Astrocyte (in vitro differentiated cells and primary cell): ENCODE measurements at places on chromosomes 11 and 22. TPM values are rescaled to one million over a fixed set of nuclear protein-coding genes. Genes with fewer than 3 reads are reported as not detected.

The OR10A2 gene
- total RNA-seq, result not detected in 2 replicates

The RPS3 gene
- 1,706 and 1,898 TPM in 2 replicates for total RNA-seq

The RNASEH2C gene
- 24.7 and 25.0 TPM in 2 replicates for total RNA-seq

The PRG2 gene
- total RNA-seq, result not detected in 2 replicates

The OR52E8 gene
- not detected in 2 replicates for total RNA-seq

DNA sequence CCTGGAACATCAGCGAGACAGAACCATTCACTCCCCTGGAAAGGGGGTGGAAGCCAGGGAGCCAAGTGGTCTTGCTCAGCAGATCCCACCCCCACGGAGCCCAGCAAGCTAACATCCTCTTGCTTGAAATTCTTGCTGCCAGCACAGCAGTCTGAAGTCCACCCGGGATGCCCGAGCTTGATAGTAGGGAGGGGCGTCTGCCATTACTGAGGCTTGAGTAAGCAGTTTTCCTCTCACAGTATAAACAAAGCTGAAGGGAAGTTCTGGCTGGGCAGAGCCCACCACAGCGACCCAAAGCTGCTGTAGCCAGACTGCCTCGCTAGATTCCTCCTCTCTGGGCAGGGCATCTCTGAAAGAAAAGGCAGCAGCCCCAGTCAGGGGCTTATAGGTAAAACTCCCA lies 764.8 kb upstream of the LUZP2 start:
- H3K27ac ChIP-seq, result peak overlapping the region; percentile 13
- H3K27me3 ChIP-seq, result no peaks in the 10 kb centered on the region
- no peak overlapping the region for H3K4me3 ChIP-seq
- H3K4me1 ChIP-seq, result peaks cover 12% of the 10 kb centered on the region

GRCh38 chr22:35622191-35622913 lies 5.2 kb upstream of the MB start:
- H3K27ac ChIP-seq, result no peak overlapping the region
- H3K4me3 ChIP-seq, result no peak overlapping the region
- DNase-seq, result no peak
- H3K36me3 ChIP-seq, result no peaks in the 10 kb centered on the region
- H3K27me3 ChIP-seq, result peaks cover 2% of the 10 kb centered on the region
- H3K4me1 ChIP-seq, result peaks cover 5% of the 10 kb centered on the region

DNA sequence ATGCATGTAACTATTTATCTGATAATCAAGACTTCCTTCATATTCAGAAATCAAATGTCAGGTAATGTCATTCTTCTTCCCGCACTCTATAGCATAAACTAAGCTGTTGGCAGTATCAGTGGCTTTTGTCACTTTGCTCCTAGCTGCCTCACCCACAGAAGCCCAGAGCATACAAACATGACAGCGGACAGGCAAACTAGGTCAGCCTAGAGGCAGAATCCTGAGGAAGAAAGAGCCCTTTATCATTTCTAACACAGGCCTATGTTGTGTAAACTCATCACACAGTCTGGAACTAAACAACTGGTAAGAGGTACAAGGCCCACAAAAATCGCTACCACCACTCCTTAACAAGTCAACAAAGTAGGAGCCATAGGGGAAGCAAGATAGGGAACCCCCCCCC lies 21.0 kb downstream of the GUCY1A2 start:
- no peak overlapping the region for H3K4me3 ChIP-seq
- H3K27ac ChIP-seq, result no peak overlapping the region
- no peak for DNase-seq
- no peaks in the 10 kb centered on the region for H3K27me3 ChIP-seq

DNA sequence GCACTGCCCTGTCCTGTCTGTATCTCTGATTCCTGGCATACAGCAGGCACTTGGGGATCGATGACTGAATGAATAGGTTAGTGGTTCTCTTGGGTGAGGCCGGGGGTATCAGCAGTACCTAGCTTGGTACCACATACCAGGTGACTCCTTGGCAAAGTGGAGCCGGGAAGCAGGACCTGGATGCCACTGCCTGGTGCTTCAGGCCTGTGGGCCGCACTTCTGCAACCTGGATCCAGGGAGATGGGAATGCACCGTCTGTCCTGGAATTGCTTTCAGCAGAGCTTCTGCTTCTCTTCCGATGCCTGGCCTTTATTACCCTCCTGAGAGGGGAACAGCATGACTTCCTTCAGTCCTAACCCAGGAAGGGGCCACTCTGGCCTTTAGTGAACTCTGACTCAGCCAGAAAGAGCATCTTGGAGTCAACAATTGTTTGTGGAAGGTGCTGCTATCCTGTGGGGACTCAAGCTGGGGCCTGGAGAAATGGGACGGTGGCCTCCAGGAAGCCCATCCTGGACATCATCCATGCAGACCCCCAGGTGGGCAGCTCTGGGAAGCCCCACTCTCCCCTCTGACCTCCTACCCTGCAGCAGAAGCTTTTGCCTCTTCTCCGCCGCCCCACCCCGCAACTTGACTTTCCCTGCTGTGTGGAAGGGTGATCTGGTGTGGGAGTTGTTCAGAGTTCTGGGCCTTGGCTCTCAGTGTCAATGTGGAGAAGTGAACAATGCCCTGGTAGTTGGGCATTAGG lies 5.1 kb downstream of the CD82 start:
- no peak overlapping the region for H3K27ac ChIP-seq
- no peak overlapping the region for H3K4me3 ChIP-seq
- peaks cover 68% of the 10 kb centered on the region for H3K4me1 ChIP-seq
- no peak for DNase-seq
- no peaks in the 10 kb centered on the region for H3K27me3 ChIP-seq

GRCh38 chr11:58671983-58672633 lies 49.6 kb downstream of the CNTF start:
- H3K4me1 ChIP-seq, result no peaks in the 10 kb centered on the region
- H3K27ac ChIP-seq, result no peak overlapping the region
- DNase-seq, result no peak
- H3K27me3 ChIP-seq, result peaks cover 2% of the 10 kb centered on the region
- no peak overlapping the region for H3K4me3 ChIP-seq
- no peaks in the 10 kb centered on the region for H3K36me3 ChIP-seq

DNA sequence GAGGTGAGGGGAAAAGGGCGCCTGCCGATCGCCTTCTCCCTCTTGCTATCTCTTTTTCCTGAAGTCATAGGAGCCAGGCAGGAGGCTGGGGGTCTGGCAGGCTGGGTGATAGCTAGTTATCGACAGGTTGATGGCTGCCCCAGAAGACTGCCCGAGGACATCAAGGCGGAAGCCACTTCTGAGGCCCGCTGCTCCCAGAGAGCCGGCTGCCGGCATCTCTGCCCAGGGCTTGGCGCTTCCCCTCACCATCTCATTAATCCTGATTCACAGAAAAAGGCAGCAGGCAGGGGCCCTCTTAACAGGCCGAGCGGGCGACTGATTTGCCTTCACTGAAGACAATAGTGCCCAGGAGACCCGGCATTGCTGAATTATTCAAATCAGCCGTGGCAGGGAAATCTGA lies 124.2 kb downstream of the MIAT start:
- H3K27me3 ChIP-seq, result no peaks in the 10 kb centered on the region
- no peak overlapping the region for H3K27ac ChIP-seq
- no peaks in the 10 kb centered on the region for H3K36me3 ChIP-seq
- DNase-seq, result no peak
- no peak overlapping the region for H3K4me3 ChIP-seq
- no peaks in the 10 kb centered on the region for H3K4me1 ChIP-seq

DNA sequence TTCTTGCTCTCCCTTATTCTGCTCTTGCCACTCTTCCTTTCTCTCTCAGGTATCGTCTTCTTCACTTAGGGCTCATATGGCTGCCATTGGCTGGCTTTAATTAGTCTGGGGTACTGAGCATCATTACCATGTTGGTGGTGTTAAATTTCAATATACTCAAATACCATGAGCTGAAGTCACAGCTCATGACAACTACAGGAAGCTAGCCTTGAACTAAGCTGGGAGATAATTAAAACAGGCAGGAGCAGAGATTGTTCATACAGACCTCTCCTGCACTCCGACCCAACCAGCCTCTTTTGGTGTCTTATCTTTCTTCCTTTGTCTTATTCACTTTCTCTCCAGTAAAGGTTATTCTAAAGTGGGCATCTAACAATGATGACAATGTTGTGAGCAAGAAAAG lies 130.9 kb upstream of the BLID start:
- DNase-seq, result no peak
- H3K27ac ChIP-seq, result no peak overlapping the region
- no peaks in the 10 kb centered on the region for H3K36me3 ChIP-seq
- peaks cover 2% of the 10 kb centered on the region for H3K27me3 ChIP-seq
- H3K4me1 ChIP-seq, result no peaks in the 10 kb centered on the region
- no peak overlapping the region for H3K4me3 ChIP-seq

- H3K4me3 ChIP-seq, result peak overlapping the region; percentile 67
- H3K4me1 ChIP-seq, result peaks cover 57% of the 10 kb centered on the region
- peak; percentile 99 for DNase-seq
- no peaks in the 10 kb centered on the region for H3K27me3 ChIP-seq
- peak overlapping the region; percentile 95 for H3K27ac ChIP-seq
Measured at GRCh38 chr11:67373648-67374570, 511 bp upstream of the CLCF1 start.

GRCh38 chr11:128535468-128536457 lies 51.6 kb downstream of the ETS1 start:
- no peak overlapping the region for H3K4me3 ChIP-seq
- DNase-seq, result no peak
- no peaks in the 10 kb centered on the region for H3K36me3 ChIP-seq
- no peaks in the 10 kb centered on the region for H3K4me1 ChIP-seq

- H3K36me3 ChIP-seq, result no peaks in the 10 kb centered on the region
- peak; percentile 97 for DNase-seq
- H3K4me1 ChIP-seq, result peaks cover 19% of the 10 kb centered on the region
- H3K4me3 ChIP-seq, result peak overlapping the region; percentile 14
Measured at GRCh38 chr22:30830907-30831306, 136.2 kb downstream of the OSBP2 start.

GRCh38 chr22:29477723-29478318 lies 2.2 kb upstream of the NEFH start:
- H3K4me1 ChIP-seq, result peaks cover 11% of the 10 kb centered on the region
- H3K36me3 ChIP-seq, result no peaks in the 10 kb centered on the region
- H3K27me3 ChIP-seq, result peaks cover 48% of the 10 kb centered on the region
- DNase-seq, result no peak

DNA sequence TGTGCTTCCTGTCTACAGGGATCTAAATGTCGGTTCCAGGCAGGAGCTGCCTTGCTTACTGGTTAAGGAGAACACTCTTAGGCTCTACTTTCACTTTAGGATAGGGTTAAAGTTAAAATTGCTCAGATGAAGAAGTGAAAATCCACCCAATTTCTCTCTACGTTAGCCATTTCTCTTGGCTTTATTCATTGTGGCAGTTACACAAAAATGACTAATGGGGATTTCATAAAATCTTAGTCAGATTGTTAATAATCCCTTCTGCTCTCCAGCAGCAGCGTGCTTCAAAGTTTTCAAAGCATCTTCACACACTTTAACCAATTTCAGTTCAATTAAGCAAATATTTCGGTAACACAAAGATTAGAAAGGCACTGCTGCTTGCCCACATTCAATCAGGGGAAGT lies 58.4 kb upstream of the RCN1 start:
- DNase-seq, result no peak
- H3K4me1 ChIP-seq, result peaks cover 12% of the 10 kb centered on the region
- no peak overlapping the region for H3K4me3 ChIP-seq

- peak overlapping the region; percentile 74 for H3K4me3 ChIP-seq
- peak overlapping the region; percentile 91 for H3K27ac ChIP-seq
- H3K36me3 ChIP-seq, result no peaks in the 10 kb centered on the region
- peaks cover 41% of the 10 kb centered on the region for H3K4me1 ChIP-seq
- H3K27me3 ChIP-seq, result peaks cover 16% of the 10 kb centered on the region
Measured at GRCh38 chr22:45972091-45972888, 4.7 kb downstream of the WNT7B start.

GRCh38 chr11:28756977-28757376 lies 648.8 kb downstream of the METTL15 start:
- no peaks in the 10 kb centered on the region for H3K36me3 ChIP-seq
- H3K27me3 ChIP-seq, result no peaks in the 10 kb centered on the region
- DNase-seq, result peak; percentile 95
- no peak overlapping the region for H3K4me3 ChIP-seq

- H3K27me3 ChIP-seq, result no peaks in the 10 kb centered on the region
- DNase-seq, result no peak
- no peak overlapping the region for H3K4me3 ChIP-seq
Measured at GRCh38 chr11:2575591-2576051, 124.2 kb downstream of the KCNQ1OT1 start.

- DNase-seq, result no peak
- H3K27me3 ChIP-seq, result peaks cover 91% of the 10 kb centered on the region
- no peak overlapping the region for H3K4me3 ChIP-seq
- no peaks in the 10 kb centered on the region for H3K36me3 ChIP-seq
- H3K4me1 ChIP-seq, result peaks cover 21% of the 10 kb centered on the region
Measured at GRCh38 chr11:43573873-43574272, 106.7 kb upstream of the HSD17B12 start.

DNA sequence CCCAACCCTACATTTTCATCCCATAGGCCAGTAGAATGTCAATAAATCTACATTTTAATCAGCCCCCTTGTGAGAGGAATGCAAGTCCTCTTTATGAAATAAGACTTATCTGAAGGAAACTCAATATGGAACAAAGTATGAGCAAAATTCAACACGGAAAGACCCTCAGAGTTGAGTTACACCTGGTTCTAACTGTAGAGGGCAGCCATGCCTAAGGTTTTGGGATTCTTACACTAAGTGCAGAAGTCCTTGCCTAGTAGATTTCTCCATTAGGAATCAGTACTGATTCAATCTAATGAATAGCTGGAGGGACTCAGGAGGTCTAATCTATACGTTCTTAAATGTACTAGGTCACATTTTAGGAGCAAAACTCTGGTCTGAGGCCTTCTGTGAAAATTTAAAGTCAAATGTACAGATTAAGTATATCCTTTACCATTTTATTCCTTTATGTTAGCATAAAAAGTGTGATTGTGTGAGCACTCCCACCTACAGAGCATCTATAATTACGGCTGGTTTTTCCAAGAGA lies 904.5 kb downstream of the DLG2 start:
- no peak for DNase-seq
- H3K4me1 ChIP-seq, result peaks cover 3% of the 10 kb centered on the region
- H3K4me3 ChIP-seq, result no peak overlapping the region

- H3K27ac ChIP-seq, result no peak overlapping the region
- peaks cover 14% of the 10 kb centered on the region for H3K27me3 ChIP-seq
- H3K36me3 ChIP-seq, result no peaks in the 10 kb centered on the region
- H3K4me3 ChIP-seq, result no peak overlapping the region
- DNase-seq, result peak; percentile 19
Measured at GRCh38 chr11:6251990-6252473, 7.6 kb upstream of the CCKBR start.

DNA sequence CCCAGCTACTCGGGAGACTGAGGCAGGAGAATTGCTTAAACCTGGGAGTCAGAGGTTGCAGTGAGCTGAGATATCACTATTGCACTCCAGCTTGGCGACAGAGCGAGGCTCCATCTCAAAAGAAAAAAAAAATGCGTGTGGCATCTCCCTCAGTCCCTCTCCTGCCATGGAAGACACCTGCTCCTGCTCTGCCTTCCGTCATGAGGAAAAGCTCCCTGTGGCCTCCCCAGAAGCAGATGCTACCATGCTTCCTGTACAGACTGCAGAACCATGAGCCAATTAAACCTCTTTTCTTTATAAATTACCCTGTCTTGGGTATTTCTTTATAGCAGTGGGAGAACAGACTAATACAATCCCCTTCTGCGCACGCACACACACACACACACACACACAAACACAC lies 249.4 kb downstream of the MN1 start:
- no peak overlapping the region for H3K27ac ChIP-seq
- no peaks in the 10 kb centered on the region for H3K27me3 ChIP-seq

GRCh38 chr11:32781721-32782120 lies 12.7 kb downstream of the CCDC73 start:
- no peaks in the 10 kb centered on the region for H3K4me1 ChIP-seq
- DNase-seq, result no peak
- H3K27me3 ChIP-seq, result no peaks in the 10 kb centered on the region
- H3K27ac ChIP-seq, result no peak overlapping the region
